Transverse colon (tissue), 4 donors: ENCODE measurements at places on chromosomes 6 and 20. TPM values are rescaled to one million over a fixed set of nuclear protein-coding genes. Genes with fewer than 3 reads are reported as not detected.

DNA sequence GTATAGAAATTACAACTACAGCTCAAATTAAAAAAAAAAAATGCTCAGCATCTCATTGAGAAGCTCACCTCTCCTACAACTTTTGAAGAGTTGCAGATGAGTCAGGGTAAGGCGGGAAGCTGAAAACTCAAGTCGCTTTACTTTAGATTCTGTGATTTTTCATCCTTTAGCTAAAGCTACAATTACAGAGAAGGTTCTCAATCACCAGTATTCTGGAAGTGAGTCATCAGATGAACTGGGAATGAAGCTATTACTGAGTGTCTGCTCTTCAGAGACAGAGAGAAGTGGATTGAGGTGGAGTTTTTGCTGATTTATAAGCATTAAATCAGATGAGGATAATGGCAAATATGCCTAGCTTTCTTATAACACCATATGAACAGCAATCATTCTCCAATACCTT lies 91.9 kb downstream of the TFAP2A start:
- DNase-seq = no peak

GRCh38 chr20:8073024-8073832 lies 53.7 kb upstream of the TMX4 start:
- DNase-seq = no peak

DNA sequence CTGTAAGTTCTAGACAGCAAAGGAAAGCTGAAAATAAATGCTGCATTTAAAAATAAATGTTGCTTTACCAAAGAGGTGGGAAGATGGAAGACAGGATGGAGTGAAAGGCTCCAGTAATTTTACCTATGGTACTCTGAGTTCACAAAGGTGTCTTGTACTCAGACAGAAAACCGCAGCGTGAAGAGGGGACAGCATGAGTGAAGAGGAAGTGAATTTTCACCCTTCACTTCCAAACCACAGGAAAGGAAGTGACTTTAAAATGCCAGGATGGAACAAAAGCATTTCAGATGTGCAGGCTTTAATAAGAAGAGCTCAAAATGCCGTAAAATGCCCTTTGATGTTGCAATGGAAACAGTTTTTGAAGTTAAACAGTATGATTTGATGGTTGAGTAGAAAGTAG lies 91.2 kb upstream of the TINAG start:
- no peak for DNase-seq

DNA sequence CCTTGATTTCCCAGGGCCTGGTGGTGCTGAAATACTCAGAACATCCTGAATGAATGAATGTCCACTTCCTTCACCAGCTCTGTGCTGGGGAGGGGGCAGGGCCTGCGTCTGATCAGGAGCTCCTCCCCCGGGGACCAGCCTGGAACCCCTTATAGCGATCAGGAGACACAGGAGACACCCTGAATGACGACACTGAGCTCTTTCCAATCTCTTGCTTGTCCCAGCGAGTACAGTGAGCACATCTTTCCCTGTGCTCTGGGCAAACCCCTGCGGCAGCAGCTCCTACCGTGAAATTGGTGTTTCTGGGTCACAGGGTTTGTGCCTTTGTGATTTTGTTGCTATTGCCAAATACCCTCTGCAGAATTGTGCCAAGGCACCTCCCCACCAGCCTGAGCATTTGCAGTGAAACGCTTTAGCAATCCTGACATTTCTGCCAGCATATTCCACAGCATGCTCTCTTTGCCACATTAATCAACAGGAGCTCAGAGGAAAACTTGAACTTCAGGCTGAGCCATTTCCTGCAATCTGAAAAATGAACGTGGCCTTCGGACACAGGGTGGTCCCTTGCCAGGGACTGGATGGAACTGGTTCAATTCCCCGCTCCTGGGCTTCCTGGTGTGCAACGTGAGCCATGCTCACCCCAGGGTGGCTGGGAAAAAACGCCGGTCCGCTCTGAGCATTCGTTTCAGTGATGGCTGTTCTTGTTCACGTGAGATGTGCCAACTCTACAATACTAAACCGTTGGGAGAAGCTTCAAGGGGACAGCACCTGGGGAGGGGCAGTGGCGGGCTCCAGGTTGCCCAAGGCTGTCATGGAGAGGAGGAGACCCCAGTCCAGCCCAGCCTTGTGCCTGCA lies 23.1 kb upstream of the MRGBP start:
- DNase-seq = no peak

GRCh38 chr6:149963212-149963461 lies 606 bp upstream of the ULBP1 start:
- DNase-seq = no peak

DNA sequence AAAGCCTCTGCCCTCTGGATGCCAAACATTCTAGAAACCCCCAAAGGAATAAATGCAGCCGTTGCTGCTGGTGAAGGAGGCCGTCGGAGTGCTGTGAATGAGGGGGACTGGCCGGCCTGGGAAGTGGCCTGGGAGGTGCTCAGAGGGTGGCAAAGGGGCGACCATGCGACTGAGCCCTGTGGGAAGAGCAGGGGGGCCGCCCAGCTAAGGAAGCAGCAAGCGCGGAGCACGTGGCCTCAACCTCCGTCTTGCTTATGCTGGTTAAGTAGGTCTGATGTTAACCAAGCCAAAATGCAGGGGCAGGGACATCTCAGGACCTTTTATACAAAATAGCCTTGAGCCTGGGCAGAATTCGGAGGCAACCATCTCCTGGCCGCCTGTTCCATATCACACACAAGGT lies 381.5 kb downstream of the TAF4 start:
- no peak for DNase-seq

GRCh38 chr6:15312500-15312899 lies 66.6 kb downstream of the JARID2 start:
- no peak for DNase-seq

- no peak for DNase-seq
Measured at GRCh38 chr20:59414936-59415623, 114.7 kb downstream of the EDN3 start.

DNA sequence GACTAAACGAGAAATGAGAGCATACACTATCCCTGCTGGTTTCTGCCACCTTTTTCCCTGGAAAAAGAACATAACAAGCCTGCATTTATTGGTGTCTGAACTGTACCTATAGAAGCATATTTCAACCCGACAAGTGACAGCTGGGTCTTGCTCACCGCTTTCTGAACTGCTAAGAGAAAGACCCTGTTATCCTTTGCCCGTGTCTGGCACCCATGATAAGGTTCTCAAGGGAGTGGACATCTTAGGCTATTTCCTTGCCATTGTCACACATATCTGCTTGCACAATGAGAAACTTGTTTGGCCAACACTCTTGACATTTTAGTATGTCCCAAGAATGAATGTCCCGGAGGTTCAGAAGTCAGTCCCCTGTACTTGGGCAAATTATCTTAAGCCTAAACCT lies 19.3 kb downstream of the RIPOR2 start:
- no peak for DNase-seq

- no peak for DNase-seq
Measured at GRCh38 chr6:135066397-135066796, 11.8 kb upstream of the HBS1L start.

- DNase-seq = peak; percentile 79
Measured at GRCh38 chr6:154343473-154344308, 12.9 kb downstream of the IPCEF1 start.

DNA sequence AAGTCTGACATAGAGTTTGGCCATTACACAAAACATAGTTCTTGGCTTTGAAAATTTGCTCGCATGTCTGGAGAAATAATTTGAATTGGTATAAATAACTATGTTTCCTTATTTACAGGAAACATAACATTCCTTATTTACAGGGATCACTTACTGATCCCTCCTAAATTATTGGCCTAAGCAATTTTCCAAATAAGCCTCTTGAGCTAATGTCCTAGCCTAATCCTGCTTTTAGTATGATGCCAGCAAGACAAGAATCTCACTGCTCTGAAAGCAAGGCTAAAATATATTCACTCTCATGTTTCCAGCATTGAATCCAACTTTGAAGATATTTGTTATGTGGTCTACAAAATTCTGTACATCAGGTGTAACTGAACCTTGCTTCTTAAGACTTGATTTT lies 4.1 kb upstream of the TBC1D32 start:
- DNase-seq = no peak

DNA sequence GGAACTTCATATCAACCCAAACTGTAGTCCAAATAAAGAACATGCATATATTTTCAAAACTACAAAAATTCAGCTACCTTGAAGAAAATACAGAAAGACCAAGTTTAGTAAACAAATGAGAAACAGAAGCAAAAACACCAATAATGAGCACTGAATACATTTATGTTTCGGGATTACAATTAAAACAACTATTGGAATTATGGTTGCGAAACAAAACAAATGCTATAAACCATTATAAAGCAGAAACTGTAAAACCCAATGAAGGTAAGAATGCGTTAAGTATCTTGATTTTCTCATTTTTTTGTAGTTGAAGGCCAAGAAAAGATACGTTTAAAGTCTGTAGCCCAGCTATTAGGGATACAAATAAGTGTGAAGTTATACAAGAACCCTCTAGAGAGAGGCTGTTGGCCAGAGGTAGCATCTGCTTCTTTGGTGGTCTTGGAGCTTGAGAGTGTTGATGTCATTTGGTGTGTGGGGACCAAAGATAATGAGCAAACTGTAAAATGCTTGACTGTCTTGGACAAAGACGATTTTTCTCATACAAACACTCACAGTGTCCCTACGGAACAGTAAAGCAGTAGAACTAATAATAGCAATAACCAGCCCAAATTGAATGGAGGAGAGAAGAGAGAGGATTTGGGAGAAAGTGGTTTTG lies 111.5 kb downstream of the PRND start:
- DNase-seq = no peak

DNA sequence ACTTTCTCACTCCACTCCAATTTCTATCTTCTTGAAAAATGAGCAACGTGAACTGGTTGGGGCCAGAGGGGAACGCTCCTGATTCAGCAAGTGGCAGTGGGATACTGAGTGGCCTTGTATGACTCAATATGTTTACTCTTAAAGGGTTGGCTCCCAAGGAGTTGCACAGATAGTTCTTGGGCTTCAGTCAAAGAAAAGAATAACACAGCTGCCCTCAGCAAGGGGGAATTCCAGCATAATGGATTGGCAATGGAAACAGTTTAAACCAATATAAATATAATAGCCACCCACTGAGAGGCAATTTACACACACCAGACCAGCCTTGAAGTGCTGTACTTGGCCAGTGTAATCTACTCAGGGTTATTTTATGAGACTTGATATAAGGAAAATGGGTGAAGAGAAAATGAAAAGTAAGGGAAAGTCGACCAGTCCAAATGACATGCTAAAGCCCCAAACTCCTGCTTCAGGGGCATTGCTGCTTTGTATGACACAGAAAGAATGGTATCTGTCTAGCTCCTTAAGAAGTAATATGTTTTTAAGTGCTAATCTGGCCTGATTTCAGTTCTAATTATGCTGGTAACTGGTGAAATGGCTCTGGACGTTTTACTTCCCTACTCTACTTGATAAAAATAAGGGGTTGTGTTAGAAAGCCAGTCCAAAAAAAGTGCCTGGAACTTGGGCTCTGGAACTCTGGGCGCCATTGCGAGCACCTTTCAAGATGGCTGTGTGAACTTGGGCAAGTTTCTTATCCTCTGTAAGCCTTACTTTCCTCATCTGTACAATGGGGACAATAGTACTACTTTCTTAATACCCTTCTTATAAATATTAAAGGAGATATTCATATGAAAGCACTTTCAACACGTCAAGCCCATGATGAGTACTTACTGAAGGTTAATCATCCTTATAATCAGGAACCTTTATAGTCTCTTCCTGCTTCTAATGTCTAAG lies 712.9 kb upstream of the MAP3K7 start:
- DNase-seq = peak; percentile 14

GRCh38 chr6:154167126-154167525 lies 128.1 kb downstream of the OPRM1 start:
- DNase-seq = no peak

- no peak for DNase-seq
Measured at GRCh38 chr6:157885211-157885788, 62.3 kb downstream of the SNX9 start.

DNA sequence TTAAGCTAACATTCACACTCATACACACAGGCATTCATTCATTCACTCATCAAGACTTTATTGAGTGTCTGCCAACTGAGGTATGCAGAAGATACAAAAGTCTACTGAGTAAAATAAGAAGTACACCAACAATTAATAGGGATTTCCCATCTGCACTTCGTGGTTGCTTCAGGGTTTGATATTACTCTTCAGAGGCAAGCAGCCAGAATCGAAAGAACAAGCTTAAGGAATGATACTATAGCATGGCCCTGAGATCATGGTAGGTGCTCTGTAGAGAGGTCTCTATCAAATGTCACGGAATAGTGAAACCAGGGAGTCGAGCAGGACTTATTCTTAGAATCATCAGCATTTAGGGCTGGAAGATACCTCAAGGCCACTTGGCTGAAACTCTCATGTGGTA lies 135.4 kb downstream of the NRN1 start:
- DNase-seq = no peak

GRCh38 chr6:121439926-121440325 lies 4.5 kb downstream of the GJA1 start:
- DNase-seq = no peak

FOXF2 gene
- total RNA-seq = 45.2 TPM

TMEM170B gene
- total RNA-seq = 8.0 TPM

AKAP7 gene
- total RNA-seq = 9.6 TPM

GSTA3 gene
- total RNA-seq = not detected

SLC25A27 gene
- total RNA-seq = 19.2 TPM

TINAG gene
- total RNA-seq = 46.2 TPM
